ENCODE measurements at places on chromosomes 2 and 18.

- DNase-seq: no peak
These were observed 66.6 kb upstream of the PELI1 start for GRCh38 chr2:64210816-64211215.

DNA sequence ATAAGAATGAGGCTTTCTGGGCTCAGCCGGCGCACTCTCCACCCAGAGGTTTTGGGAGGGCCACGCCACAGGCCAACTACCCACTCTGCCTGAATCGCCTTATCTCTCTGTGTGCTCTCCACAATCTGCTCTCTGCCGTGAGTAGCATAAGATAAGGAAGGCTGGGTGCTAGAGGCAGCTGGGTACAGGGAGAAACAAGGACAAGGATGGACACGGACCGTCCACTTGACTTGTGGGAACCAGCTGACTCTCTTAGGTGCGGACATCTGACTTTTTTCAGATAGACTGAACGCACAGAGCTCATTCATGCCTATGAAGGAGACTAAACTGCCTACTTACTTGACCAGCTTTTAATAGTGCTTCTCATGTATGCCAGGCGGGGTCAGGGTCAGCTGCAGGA lies 14.3 kb downstream of the NPAS2 start:
- no peak for DNase-seq

GRCh38 chr2:105127289-105127915 lies 89.5 kb downstream of the MRPS9 start:
- no peak for DNase-seq

GRCh38 chr2:203707530-203707929 lies 1.1 kb downstream of the CD28 start:
- no peak for DNase-seq

DNA sequence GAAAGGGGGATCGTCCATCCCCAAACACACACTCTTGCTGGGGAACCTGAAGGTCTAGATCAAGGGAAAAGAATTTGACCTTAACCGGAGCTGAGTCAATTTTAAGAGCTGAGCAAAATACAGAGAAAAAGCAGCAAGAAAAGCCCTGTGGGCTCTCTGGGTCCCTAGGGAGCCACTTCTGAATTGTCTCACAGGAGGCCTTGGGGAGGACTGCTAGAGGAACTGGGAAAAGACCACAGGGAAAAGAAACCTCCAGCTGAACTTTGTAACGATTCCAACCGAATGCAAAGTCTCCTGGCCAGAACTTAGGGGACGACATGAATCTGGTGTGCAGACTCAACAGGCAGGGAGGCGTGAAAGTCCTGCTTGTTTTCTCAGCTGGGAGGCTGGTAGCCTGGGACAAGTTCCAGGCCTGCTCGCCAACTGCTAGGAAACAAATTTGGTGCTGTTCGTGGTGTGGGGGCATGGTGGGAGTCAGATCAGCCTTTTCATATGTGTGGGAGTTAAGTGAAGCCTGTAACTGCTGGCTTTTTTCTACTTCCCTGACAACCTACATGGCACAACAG lies 644.6 kb upstream of the CNTNAP5 start:
- no peak for DNase-seq

All from GM06990 (cell line).